ENCODE measurements at places on chromosomes 4 and X.

DNA sequence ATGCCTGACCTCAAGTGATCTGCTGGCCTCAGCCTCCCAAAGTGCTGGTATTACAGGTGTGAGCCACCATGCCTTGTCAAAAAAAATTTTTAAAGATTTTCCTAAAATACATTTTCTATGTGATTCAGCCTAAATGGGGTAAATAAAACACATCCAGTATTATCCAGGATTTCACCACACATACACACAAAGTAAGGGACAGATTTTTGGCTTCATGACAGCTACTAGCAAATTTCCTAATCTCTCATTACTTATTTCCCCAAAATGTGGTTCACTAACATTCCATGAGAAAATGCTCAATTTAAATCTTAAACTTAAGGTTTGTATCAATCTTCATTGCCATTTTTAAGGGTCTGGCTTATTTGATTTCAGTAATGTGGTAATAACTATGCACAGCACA lies 348.5 kb upstream of the INTU start:
- no peak for DNase-seq

DNA sequence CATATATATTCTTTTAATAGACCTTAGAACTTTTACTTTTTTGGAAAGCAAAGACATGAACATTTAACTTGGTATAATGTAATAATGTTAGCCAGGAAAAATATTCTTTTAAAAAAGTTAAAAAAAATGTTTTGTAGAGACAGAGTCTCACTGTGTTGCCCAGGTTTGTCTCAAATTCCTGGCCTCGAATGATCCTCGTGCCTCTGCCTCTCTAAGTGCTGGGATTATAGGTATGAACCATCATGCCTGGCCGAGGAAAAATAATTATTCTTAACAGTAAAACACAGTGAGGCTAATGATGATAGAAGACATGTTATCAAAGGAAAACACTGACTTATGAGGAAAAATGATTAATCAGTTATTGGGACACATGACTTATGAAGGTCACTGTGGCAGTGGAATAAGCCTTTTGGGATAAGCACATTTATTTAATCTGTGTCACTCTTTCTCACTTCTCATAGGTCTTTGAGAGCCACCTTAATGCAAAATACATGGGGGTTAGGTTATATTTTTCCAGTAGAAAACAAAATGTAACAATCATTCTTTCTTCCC lies 6.0 kb upstream of the BMP2K start:
- DNase-seq, result no peak

DNA sequence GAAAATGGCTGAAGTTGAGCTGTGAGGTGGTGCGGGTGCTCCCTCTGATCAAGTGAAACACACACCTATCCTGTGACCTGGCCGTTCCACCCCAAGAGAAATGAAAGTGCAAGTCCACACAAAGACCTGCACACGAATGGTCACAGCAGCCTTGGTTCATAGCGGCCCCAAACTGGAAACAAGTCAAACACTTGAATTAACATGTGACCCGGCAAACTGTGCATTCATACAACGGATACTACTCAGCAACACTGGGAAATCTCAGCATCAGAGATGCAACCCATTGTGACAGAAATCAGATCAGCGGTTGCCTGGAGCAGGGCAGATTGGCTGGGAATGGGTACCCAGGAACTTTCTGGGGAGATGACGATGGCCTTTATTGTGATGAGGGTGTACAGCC lies 7.6 kb downstream of the G6PD start:
- DNase-seq, result no peak

- no peak for DNase-seq
Observed at GRCh38 chrX:18173494-18174180, 47.0 kb downstream of the BEND2 start.

DNA sequence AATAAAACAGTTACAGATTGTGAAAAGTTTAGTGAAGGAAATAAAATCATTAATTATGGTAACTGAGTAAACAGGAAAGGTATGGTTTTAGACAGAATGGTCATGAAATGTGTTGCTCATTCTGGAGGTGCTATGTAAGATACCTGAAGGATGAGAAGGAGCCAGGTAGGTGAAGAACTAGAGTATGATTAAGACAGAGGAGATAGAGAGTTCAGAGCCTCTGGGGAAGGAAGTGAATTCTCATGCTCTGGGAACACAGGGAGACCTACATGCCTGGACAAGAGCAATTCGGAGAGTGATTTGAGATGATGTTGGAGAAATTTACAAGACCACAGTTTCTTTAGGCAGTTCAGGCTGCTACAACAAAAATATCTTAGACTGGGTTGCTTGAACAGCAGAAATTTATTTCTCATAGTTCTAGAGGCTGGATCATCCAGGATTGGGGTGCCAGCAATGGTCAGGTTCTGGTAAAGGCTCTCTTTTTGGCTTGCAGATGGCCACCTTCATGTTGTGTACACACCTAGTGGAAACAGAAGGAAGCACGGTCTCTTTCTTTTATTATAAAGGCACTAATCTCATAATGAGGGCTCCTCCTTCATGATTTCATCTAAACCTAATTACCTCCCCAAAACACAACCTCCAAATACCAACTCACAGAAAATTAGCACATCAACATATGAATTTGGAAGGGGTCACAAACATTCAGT lies 1416.1 kb downstream of the PCDH7 start:
- no peak for DNase-seq

GRCh38 chr4:171644430-171645057 lies 168.7 kb upstream of the GALNTL6 start:
- DNase-seq, result no peak

- DNase-seq, result no peak
Observed at GRCh38 chrX:69311936-69312670, 146.8 kb upstream of the PJA1 start.

GRCh38 chr4:184385705-184386141 lies 88.6 kb downstream of the IRF2 start:
- DNase-seq, result no peak

DNA sequence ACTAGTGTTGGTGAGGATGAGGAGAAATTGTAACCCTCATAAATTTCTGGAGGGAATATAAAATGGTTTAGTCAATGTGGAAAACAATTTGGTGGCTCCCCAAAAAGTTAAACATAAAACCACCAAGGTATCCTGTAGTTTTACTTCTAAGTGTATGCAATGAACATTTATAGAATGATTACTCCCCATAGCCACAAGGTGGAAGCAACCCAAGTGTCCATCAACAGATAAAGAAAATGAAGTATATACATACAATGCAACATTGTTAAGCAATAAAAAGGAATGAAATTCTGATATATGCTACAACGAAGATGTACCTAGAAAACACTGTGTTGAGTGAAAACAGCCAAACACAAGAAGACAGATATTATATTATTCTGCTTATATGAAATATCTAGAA lies 569.1 kb upstream of the GRID2 start:
- no peak for DNase-seq

DNA sequence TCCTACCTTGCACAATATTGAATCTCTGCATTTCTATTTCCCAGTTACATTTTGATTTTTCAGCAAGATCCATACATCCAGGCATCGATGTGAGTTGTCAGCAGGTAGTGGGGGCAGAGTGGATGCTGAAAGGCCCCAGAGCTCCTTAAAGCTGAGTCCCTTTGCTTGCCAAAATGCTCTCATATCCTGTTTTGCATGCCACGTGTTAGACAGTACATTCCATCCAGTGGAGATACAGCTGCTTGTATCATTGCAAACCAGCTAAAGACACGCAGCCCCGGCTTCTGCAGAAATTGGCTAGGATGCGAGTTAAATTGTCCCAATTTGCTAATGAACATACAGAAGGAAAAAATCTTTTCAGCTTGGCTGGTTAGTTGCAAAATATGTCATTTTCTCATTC lies 179.6 kb upstream of the MXRA5 start:
- no peak for DNase-seq

- DNase-seq, result no peak
Observed at GRCh38 chr4:86917212-86918039, 17.4 kb upstream of the AFF1 start.

- DNase-seq, result no peak
Observed at GRCh38 chrX:110182362-110182761, 135.5 kb downstream of the AMMECR1 start.

GRCh38 chr4:76703676-76704075 lies 194.3 kb downstream of the SOWAHB start:
- DNase-seq, result no peak
